ENCODE measurements at places on chromosomes 6 and 20.
A peak's percentile ranks its signal among the peaks of the same experiment; 100 is the strongest.

GRCh38 chr6:159068904-159069578 lies 24.2 kb upstream of the TAGAP start:
- DNase-seq: no peak

DNA sequence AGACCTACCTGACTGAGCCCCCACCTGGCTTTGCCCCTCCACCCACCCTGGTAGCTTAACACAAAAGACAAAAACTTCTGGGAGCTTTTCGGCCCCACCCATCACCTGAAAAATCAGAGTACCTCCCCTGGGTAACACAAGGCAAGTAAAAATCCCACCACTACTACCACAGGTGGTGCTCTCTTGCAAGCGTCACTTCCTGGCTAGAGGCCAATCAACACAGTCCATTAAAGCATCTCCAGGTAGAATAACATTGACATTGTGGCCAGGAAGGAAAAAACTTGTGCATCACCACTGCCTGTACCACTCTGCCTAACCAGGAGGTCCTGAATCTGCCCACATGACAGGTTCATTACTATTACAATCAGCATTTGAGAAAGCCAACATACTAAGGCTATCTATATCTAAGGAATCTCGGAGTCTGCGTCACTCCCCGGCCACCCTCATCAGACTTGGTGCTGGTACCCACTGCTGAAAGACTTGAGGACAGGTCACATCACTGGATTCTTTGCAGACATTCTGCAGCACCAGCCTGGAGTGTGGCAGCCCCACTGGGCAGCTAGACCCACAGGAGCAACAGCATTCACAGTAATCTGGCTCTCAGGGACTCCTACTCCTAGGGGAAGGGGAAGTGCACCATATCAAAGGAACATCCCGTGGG lies 125.9 kb downstream of the CDK19 start:
- DNase-seq: no peak

DNA sequence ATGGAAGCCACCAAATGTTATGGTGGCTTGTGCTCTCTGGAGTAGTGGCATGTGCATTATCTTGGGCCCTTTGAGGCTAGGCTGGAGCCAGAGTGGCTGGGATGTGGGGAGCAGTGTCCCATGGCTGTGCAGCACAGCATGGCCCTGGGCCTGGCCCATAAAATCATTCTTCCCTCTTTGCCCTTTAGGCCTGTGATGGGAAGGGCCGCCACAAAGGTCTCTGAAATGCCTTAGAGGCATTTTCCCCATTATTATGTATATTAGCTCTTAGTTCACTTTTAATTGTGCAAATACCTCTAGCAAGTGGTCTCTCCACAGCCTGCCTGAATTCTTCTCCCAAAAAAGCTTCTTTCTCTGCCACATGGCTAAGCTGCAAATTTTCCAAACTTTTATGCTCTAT lies 297.3 kb upstream of the IRAK1BP1 start:
- DNase-seq: no peak

- no peak for DNase-seq
These were observed 49.1 kb upstream of the PTPRT start for GRCh38 chr20:43238833-43239232.

- no peak for DNase-seq
These were observed 86.8 kb downstream of the MOXD1 start for GRCh38 chr6:132314432-132314831.

DNA sequence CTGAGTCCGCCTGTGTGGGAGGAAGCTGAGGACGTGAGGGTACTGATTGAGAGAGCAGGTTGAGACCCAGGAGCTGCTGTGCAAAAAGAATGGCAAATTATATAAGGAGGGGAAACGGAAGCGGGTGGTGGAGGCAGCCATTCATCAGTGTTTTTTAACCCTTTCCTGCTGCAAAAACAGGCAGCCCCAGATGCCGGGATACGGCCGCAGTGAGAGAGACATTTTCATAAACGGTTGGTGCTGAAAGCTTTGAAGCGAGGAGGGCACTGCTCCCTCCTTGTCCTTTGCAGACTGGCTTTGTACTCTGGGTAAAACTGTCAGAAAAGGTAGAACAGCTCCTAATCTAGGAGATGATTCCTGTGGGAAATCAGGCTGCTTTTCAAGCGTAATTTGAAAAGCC lies 56.4 kb downstream of the TTI1 start:
- no peak for DNase-seq

DNA sequence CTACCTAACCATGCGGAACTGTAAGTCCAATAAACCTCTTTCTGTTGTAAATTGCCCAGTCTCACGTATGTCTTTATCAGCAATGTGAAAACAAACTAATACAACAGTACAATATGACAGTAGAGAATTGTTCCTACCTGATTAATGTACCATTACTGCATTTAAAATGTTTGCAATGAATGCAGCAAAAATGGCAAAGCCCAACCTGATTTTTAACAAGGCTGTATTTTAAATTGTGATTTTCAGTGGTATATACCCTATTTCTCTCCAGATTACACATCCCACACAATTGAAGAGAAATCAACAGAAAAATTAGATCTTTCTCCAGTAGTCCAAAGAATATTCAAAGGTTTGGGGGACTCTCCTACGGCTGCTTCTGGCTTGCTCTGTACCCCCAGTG lies 3.3 kb upstream of the PCSK2 start:
- DNase-seq: no peak

DNA sequence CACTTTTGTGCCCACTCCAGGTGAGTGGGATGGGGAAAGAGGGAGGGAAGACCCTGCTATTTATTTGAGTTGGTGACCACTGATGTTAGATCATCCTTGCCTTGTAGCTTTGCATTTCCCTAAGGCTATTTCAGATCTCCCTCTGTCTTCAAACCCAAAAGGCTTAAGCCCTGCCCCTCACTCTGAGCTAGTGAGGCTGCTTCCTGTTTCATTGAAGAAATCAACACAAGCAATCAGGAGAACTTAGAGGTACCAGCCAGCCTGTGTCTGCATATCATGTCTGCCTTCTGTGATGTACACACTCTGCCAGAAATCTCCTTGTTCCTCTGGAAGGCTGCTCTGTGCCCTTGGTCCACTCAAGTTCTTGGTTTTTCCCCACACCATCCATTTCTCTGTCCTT lies 135.3 kb downstream of the ARID1B start:
- no peak for DNase-seq

DNA sequence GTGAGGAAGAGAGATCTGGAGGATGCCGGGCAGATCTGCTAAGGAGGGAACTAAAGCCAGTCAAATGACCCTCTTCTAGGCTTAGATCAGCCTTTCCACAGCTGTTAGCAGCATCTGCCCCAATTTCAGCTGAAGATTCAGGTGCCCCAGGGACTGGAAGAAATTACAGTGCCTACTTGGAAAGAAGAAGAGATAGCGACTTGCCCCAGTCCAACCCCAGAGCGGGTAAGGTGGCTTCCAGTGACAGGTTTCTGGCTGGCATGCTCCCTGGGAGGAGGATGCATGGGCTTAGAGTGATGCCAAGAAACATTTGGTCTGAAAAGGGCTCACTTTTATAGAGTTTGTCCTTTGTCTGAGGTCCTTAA lies 620 bp downstream of the TJAP1 start:
- DNase-seq: no peak

DNA sequence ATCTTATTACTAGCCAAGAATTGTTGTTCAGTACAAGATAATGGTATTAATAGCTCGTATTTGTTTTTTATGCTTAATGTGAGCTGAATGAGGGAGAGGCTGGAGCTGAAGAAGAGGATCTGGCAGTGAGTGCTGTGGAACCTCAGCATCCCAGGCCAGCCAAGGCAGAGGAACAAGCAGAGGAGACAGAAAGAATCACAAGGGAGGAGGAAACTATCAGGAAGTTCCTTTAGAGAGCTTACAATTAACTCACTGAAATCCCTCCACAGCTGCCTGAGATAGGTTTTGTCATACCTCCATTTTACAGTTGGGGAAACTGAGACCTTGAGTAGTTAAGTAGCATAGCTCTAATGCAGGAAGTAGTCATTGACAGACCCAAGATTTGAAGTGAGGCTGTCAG lies 39.9 kb upstream of the TULP4 start:
- no peak for DNase-seq

DNA sequence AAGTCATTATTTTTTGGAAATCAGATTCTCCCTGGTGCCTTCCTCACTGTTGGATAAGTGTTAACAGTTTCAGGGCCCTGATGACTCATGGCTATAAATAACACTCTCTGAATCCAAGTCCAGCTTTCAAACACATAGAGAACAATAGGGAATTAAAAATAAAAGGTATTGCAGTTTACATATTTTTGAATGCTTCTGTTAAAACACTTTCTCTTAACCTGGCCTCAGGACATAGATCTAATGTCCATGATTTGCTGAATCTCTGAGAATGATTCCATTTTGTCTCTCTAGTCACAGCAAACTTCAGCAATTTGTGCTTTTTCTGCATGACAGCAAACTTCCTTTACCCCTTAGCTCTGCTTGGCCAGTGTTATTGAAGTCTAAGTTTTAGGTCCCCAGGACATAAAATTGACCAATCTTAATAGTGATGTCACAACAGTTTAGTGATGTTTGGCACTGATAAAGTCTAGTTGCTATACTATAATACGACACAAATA lies 1192.4 kb upstream of the CITED2 start:
- no peak for DNase-seq

- no peak for DNase-seq
These were observed 65.0 kb upstream of the ASCC3 start for GRCh38 chr6:100946021-100946540.

GRCh38 chr6:15615802-15616201 lies 47.0 kb downstream of the DTNBP1 start:
- DNase-seq: no peak

- DNase-seq: no peak
These were observed 100.4 kb downstream of the CD83 start for GRCh38 chr6:14217728-14218518.

- DNase-seq: no peak
These were observed 79.8 kb upstream of the LOC128125822 start for GRCh38 chr6:63492476-63492875.

- DNase-seq: no peak
These were observed 297.8 kb downstream of the PRL start for GRCh38 chr6:21999012-21999528.

DNA sequence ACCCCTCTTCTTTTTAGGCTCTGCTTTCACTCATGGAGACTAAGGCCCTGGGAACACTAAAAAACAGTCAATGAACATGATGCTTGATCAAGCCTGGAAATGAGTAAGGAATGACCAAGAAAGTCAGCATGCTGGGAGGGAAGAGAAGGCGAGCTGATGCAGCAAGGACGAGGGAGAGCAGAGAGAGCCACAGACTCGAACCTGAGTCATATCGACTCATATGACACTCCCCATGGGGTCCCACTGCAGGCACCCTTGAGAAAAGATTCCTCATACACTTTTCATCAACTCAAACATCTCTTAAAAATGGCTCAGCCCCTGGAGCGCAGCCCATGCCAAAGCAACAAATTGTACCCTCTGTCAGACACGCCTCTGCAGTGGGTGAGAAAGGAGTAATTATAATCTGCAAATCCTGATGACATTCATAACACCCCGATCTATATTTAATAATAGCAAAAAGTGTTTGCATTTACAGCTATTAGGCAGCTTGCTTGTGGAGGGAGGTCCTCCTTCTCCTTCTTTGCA lies 127.2 kb downstream of the F13A1 start:
- DNase-seq: no peak

DNA sequence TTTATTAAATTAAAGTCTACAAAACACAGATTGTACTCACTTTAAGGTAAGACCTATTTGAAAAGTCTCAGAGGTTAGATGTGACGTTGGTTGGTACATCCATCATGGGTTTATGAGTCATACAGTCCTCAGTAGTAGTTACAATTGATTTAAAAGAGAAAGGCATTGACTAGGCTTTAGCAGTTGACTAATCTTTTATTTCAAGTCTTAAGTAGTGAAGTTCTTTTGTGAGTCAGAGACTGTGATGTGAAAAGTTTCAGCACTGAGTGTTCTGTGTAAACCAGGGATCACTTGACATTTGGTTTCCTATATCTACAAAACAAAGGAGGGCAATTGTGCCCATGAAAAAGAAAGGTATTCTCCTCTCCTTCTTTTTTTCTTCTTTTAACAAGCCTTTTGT lies 221.3 kb downstream of the GRIK2 start:
- DNase-seq: peak; percentile 0

- no peak for DNase-seq
These were observed 72.3 kb downstream of the RAMACL start for GRCh38 chr6:166514196-166514595.

DNA sequence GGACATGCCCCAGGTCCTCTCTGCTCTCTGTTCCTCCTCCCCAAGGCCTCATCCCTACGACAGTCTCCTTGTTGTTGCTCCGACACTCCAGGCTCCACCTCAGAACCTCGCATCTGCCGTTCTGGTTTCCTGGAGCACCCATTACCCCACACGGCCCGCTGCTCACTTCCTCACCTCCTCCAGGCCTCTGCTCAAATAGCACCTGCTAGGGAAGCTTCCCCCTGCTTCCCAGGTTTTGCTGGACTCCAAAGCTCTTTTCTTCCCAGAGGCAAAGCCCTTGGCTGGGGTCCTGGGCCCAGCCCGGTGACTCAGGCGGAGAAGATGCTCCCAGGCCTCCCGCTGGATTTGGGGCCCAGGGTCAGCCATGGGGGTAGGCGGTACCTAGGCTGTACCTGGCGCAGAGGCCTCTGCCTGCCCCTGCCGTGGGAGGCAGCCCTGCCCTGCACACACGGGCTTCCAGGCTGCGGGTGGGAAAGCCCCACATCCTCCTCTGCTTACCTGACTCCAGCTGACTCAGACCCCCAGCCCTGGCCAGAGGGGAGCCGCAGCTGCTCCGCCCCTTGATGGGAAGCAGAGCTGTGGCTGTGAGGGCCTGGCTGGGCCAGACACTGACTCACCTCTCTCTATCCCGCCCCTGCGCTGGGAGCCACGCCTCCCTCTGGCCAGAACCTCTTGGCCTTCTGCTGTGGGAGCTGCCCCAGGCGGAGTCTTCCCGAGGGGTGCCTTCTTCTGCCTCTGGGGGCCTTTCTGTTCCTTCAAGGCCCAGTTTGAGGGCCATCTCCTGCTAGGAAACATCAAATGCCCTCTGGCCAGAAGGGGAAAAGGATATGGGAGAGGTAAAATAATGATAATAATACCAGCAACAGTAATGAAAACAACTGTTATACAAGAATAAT lies 130.5 kb downstream of the CEBPB start:
- peak; percentile 28 for DNase-seq

DNA sequence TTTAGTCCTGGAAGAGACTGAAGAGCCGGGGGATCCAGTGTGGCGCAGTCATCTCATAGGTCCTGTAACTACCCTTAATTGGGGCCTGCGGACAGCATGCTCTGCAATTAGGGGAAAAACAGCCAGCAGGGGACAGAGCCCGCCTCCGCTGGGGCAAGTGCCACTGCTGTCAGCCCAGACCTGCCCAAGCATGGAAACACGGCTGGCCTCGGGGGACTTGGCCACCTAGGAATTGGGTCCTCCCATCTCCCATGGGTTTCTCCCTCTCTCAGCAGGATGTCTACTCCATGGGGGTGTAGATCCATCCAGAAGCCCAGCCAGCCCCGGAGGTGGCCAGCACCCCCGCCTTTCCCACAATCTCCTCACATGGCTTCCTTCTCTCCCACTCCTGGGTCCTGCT lies 3.6 kb downstream of the GHRH start:
- DNase-seq: no peak
